ENCODE measurements at places on chromosomes 4 and X.

- no peak for DNase-seq
These were observed 705.1 kb upstream of the GRID2 start for GRCh38 chr4:91598696-91599095.

DNA sequence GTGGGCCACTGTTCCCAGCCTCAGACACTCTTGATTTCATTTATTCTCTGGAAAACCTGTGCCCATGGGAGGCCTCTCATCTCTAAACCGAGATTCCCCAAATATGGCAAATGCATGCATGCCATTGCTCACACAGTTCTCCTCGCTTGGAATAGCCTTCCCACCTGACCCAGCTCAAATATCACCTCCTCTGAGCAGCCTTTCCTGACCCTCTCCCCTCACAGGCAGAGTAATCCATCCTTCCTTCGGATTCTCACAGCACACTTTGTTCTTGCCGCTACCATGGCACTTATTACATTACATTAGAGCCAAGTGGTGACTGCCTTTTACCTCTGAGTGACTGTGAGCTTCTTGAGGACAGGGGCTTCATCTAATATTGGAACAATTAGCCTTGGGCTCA is 209.5 kb downstream of the HS6ST2 start:
- DNase-seq: no peak

DNA sequence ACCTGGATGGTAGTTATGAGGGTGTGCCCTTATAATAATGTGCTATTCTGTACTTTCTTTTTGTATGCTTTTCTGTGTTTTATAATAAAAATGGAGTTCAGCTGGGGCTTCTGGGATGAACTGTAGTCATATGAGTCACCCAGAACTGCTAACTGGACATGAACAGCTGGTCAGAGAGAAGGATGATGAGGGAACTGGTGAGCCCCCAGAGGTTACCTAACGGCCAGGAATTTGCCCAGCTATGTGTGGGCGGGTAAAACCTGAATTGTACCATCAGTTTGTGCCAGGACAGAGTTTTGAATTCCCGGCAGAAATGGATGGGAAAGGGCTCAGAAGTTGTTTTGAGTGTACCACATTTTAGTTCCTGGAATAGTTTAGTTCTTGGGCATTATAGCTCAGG is 138.0 kb upstream of the USP9X start:
- no peak for DNase-seq

GRCh38 chrX:149908727-149909126 is 20.6 kb upstream of the HSFX4 start:
- no peak for DNase-seq

GRCh38 chr4:92182736-92183407 is 120.9 kb upstream of the GRID2 start:
- no peak for DNase-seq

DNA sequence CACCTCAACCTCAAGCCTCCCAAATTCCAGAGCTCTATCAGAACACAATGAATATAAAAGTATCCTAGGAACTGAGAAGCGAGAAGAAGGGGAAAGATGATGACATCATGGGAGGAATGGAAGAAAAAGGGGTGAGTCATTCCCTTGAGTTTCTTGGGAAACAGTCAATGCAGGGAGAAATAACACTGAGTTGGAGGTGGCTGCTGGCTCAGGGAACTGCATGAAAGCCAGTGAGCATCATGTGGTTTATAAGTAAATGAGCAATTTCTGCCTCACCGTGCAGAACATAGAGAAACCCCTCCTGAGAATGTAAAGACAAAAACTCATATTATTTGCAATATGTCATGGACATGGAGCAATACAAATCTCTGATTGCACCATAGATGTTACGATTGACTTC is 73.3 kb downstream of the SHOX start:
- no peak for DNase-seq

DNA sequence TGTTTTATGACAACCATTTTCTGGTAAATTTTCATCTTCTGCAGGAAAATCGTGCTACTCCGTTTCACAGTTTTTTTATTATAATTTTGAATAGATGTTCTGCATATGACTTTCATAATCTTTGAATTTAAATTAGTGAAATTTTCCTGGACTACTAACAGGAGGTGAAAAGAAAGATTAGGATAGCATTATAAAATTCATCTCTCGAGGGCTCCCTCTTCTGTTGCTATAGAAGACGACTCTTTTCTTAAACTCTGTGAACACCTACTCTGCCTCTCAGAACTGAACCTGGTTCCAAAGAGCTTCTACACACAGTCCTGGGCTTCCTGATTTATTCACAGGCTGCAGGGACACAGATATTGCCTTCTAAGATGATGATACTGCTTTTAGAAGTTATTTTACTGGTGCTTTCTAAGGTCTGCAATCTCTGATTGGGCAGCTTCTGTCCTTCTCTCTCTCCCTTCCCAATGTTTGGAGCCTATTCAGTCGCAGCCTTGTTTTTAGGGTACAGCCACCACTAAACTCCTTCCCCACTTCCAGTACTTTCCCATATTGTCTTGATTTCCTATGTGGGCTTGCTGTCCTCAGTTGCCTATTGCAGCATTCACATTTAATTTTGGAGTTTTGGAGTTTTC is 10.1 kb upstream of the SAP30 start:
- DNase-seq: no peak

- peak; percentile 15 for DNase-seq
These were observed at the start of gene PLS3 for GRCh38 chrX:115560978-115561604. Gene PLS3, plus strand, starts transcription at chrX:115561174. Its CDS starts 49,077 bp downstream, at chrX:115610251.

All from MV-4-11 (cell line).